Natural killer cell (primary cell): ENCODE measurements at places on chromosomes 1 and 21. TPM values are rescaled to one million over a fixed set of nuclear protein-coding genes. Genes with fewer than 3 reads are reported as not detected.

- no peak for DNase-seq
Measured at GRCh38 chr21:14926186-14926585, 138.6 kb downstream of the NRIP1 start.

The BCAR3 gene
- total RNA-seq = 2.4 TPM

The CFAP126 gene
- total RNA-seq = not detected

DNA sequence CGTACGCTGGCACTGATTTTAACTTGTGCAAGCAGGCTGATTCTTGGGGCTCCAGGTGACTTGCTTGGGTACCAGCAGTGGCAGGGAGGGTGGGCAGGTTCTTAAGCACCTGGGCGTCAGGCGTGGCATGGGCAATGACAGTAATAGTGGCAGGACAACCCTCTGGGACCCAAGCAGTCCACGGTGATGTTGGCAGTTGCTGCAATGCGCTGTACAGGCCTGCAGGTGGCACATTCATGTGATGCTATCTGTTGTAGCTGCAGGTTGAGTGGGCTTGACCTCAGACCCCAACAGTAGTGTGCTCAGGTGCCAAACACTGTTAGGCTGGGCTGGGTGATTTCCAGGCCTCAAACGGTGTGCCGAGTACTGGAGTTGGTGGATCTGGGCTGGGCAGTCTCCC, 10.2 kb upstream of the OR10J4 start:
- DNase-seq = no peak

The TMEM240 gene
- total RNA-seq = 1.00 TPM
